ENCODE measurements at places on chromosomes 12 and 14.
A peak's percentile ranks its signal among the peaks of the same experiment; 100 is the strongest.

GRCh38 chr14:105894125-105894977 is 368.0 kb downstream of the TMEM121 start:
- DNase-seq: no peak

DNA sequence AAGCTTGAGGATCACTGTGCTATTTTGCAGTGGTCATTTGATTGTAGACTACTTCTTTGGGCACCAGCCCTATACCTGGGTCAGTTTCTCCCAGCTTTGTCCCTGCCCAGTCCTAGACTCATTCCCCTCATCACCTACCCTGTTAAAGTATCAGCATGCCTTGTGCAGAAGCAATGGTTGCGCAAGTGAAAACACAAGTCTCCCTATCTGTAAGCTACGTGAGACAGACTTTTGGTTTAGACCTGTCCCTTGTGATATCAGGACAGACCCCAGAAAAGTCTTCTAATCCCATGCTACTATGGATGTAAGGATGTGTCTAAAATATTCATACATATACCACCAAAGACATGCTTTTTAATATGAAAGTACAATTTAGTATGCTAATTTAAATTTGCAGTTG is 88.8 kb upstream of the ATP2B1 start:
- DNase-seq: no peak

DNA sequence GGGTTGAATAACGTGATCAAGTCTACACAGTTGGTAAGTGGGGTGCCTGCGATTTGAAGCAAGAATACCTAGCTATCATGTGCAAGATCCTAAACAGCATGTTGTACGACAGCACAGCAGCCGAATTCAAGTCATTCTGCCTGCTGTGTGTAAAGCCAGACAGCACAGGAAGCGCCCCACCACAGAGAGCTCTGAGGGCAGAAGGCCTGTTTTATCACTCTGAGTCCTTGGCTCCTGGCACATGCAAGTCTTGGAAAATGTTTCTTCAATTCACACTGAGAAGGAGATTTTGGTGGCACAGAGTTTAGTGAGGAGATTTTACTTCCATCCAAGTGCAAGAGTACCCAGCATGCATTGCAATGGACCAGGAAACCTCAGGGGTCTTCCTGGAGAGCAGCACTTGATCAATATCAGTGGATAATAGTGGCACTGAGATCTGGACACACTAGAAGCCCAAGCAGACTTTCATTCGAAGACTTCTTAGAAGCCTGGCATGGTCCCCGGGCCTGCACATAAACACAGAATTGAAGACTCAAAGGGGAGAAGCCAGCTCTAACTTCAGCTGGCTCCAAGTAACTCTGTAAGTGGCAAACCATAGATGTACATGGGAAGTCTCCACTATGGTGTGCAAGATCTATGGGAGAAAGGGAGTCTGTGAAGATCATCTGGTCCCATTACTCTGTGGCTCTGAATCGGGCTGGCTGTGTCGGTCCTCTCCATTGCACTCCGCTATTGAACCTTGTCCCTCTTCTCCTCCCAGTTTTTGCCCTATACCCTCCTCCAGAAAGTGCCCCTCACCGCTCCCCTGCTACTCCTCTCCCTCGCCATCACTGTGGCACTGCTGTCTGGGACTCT is 1.5 kb upstream of the KRT1 start:
- peak; percentile 9 for DNase-seq

- no peak for DNase-seq
Measured at GRCh38 chr12:123843912-123844748, 82.0 kb downstream of the DNAH10 start.

DNA sequence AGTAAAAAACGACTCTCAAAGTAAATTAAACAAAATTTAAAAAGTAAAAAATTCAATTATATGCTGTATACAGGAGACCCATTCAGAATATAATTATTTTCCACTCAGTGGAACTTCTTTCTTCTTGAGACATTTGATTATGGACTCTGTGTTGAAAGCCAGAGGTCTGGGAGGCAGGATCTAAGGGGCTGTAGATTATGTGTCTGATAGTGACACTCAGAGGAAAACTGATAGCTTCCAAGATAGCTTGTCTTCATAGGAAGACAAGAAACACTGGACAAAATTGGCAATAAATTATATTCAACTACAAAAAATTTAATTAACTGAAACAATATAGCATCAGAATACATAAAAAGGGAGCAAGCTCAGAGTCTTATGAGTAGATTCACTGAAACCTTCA is 135.8 kb downstream of the KITLG start:
- DNase-seq: no peak

DNA sequence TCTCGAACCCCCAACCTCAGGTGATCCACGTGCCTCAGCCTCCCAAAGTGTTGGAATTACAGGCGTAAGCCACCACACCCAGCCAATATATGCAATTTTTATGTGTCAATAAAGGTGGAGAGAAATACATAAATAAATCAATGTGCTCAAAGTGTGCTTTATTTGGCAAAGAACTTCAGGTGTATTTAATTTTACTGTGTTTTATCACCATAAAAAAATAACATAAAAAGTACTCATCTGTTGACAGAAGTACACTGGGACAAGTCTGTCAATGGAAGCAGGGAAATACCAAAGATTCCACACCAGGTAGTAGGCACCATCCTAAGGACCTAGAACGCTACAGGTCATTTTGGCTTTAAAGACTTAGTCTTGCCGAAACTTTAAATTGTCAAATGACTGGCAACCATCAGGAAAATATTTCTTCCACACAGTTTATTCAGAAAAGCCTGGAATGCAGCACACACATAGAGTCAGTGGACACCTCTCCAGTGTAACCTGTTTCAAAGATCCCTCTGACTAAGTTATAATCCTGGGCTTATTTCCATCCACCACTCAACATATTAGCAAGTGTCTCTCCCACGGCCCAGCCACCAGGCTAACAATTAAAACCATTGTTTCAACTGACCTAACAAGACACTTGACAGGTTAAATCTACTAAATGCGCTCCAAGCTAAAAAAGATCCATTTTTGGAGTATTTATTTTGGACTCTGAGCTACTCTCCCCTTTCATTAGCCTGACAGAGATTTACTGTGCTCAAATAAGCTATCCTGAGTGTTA is 4.2 kb downstream of the ERO1A start:
- DNase-seq: no peak

Measured in stimulated activated CD4-positive, alpha-beta T cell treated with anti-CD3 and anti-CD28 coated beads, Interleukin-15, amount 100 ng/mL, for 1 hour (primary cell).